Vagina (tissue), 2 donors: ENCODE measurements at places on chromosomes 3 and 15.
A peak's percentile ranks its signal among the peaks of the same experiment; 100 is the strongest.

- no peak for DNase-seq
Observed at GRCh38 chr3:184559336-184559735, 2.2 kb upstream of the EPHB3 start.

GRCh38 chr3:184694716-184695115 lies 17.1 kb downstream of the MAGEF1 start:
- DNase-seq = no peak

DNA sequence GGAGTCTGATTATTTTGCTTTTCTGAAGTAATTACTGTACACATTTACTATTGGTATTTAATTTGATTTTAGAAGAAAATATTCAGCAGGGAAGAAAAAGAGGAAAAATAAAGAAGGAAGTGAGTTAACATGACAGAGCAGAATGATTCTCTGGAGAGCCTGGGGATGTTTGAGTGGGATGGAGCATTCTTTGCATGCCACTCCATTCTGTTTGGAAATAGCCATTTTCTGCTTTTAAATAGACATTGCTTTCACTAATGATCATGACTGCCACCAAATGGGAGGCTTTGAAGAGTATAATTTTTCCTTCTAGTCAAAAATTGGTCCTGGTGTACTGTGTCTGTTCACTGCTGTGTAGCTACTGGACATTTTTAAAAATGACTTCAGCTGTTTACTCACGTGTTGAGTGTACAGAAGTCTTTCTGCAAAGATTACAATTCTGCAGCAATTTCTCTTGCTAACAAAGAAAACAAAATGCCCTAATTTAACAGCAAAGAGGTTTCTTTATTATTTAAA lies 196.1 kb downstream of the RYR3 start:
- DNase-seq = no peak

- peak; percentile 43 for DNase-seq
Observed at GRCh38 chr3:139518306-139518705, 21.2 kb downstream of the RBP1 start.

DNA sequence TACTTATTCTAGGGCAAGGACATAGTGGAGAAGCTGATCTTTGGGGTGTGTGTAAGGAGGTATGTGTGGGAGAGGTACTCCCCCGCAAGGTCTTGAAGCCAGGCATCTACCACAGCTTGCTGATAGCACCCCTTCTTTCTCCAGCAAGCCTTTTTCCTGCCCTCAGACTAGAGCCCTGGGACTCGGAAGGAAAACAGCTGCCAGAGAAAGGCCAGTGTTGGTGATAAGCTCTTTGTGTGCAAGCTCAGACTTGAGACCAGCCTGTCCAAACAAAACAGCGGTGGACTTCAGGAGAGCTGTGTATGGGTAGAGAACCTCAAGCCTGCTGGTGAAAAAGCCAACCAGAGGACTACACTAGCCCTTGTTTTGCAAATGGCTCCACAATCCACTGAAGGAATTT lies 1028.6 kb downstream of the MCTP2 start:
- DNase-seq = no peak

- no peak for DNase-seq
Observed at GRCh38 chr3:127078626-127079025, 95.7 kb downstream of the PLXNA1 start.

GRCh38 chr3:186137051-186137685 lies 28.3 kb upstream of the ETV5 start:
- DNase-seq = no peak

- DNase-seq = no peak
Observed at GRCh38 chr3:106577241-106577640, 708.4 kb upstream of the CBLB start.

GRCh38 chr3:187281191-187281714 lies 10.3 kb downstream of the MASP1 start:
- no peak for DNase-seq

GRCh38 chr15:97115761-97116070 lies 785.2 kb downstream of the NR2F2 start:
- no peak for DNase-seq

DNA sequence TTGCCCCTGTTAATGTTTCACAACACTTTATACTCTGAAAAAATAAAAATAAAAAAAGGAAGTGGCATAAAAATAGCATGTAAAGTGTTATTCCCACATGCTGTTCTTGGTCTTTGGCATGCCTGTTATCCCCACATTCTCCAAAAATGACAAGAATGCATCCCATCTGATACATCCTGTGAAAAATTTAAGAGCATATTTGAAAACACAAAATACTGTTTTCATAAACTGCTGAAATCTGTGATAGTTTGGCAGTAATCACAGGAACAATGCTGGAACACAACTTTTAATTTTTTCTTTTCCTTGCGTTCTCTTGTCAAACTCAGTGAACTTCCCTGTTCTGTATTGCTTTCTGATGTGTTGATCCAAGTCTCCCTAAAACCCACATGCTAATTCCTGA lies 288.8 kb downstream of the ROBO2 start:
- no peak for DNase-seq

DNA sequence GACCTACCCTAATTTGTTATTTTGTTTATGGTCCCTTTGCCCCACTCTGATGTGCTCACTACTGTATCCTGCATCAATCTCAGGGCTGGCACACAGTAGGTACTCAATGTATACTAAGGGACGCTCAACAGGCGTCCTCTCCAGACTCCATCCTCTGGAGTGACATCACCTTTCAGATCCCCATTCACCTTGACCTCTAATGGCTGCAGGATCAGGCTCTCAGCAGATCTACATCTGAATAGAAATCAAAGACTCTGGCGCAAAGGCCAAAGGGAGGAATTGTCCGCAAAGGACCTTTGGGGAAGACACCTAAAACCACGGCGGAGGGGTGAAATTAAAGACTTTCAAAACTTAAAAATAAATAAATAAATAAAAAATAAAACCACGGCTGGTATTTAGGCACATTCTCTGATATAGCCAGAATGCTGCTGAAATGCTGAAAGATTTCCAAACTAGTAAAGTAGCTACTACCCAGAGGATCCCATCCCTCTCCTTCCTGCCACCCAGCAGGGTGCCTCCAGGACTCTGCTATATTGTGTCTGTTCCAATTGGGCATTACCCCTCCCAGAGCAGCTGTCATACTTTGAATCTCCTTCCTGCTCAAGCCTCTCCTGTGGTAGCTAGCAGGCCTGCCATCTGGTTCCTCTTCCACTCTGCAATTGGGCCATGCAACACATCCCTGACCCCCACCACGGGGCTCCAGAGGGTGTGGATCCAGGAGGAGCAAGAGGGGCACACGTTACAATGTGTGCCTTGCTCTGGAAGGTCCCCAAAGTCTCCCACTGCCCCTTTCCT lies 6.1 kb downstream of the SHF start:
- DNase-seq = no peak

- DNase-seq = no peak
Observed at GRCh38 chr3:147775816-147776530, 366.8 kb downstream of the ZIC1 start.

DNA sequence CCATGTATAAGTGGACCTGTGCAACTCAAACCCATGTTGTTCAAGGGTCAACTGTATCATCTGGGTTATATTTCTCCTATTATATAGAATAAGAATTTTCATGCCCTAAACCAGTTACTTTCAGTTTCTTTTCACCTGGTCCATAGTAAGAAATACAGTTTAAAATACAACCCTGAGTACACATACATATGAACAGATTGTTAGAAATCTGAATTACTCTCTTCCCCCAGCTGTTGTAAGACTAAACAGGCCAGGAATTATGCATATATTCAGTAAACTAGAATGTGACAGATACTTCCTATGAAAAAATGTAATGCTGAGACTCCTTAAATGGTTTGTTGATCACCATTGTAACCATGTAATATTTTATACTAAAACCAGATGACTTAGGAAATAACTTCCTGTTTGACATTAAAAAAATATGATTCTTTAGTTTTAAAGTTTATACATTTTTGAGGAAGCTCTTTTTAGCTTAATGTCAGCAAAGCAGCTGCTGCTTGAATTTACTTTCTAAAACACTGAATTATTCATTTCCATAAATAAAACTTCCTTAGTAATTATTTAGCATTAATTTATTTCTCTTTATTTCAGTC lies 52.5 kb upstream of the ZCWPW2 start:
- DNase-seq = no peak

GRCh38 chr3:171649911-171650592 lies 160.2 kb downstream of the PLD1 start:
- DNase-seq = no peak

DNA sequence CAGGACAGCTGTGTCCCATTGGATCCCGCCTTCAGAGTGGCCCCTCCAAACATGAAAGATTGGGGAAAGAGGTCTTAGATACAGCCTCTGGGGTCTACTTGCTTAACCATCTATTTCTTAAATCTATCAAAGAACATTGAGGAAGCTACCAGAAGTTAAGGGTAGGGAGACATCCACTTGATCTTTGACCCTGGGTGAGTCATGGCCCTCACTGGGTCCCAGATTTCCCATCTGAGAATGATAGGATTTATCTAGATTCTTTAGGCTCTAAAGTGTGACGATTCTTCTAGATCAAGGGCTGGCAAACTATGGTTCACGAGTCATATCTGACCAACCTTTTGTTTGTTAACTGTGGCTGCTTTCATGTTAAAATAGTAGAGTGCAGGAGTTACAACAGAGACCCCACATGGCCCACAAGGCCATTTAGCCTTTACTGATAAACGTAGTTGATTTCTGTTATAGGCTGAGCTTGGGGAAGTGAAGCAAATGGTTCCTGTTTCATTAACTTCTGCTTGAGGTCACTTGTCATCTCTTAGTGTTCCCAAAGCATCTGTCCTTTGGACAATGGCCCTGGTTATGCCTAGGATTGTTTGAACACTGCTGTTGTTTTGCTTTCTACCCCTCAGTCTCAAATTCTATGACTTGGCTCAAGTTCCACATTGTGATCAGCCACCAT lies 8.0 kb downstream of the MUC13 start:
- no peak for DNase-seq

DNA sequence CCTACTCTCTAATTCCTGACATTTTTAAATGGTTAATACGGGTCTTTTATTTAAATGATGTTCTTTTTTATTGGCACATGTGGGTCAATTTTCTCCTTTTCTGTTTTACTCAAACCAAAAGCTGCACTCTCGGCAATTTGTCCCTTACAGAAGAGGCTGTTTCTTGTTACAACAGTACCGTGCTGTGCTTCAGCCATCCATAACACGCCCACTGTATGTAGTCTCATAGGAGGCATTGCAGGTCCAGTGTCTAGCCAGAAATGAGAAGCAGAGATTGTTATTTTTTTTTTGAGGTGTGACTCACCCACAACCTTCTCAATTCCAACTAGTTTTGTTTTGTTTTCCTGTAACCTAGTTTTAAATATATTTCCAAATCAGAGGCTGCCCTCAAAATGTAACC lies 164.6 kb downstream of the GMNC start:
- DNase-seq = no peak

- DNase-seq = no peak
Observed at GRCh38 chr15:69849232-69849610, 248.5 kb downstream of the TLE3 start.

GRCh38 chr3:106768941-106769480 lies 608.2 kb upstream of the CCDC54 start:
- no peak for DNase-seq

DNA sequence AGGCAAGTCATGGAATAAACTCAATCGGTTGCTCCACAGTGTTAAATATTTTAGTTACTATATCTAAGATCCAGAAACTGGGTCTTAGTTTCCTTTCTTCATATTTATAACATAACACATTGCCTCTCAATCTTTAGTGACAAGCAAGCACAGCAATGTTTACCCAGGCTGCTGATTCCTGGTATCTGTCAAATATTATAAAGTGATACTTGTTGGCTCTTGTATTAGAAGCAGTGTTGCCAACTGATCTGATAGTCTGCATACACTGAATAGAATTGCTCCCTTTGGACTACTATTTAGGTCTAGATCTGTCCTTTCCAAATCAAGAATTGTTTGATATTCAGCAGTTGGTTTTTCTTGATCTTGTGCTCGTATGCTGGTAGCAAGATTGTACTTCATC lies 7.2 kb upstream of the HHLA2 start:
- no peak for DNase-seq

DNA sequence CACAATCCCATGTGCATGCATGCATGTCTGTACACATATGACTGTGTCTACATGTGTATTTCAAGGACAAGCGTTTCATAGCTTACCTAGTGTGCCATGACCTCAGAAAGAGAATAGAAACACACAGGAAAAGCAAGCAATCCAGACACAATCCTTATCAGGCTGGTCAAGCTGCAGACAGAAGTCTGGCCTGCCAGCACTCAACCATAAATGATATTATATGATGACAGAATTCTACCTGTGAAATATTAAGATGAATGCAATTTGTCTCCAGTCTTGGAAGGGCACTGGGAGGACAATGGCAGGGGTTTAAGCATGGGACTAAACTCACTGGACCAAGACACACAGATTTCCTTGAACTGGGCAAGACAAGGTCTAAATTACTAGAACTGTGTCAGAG lies 50.9 kb upstream of the ARL6 start:
- no peak for DNase-seq

GRCh38 chr15:64858021-64858575 lies 16.4 kb downstream of the PLEKHO2 start:
- no peak for DNase-seq

DNA sequence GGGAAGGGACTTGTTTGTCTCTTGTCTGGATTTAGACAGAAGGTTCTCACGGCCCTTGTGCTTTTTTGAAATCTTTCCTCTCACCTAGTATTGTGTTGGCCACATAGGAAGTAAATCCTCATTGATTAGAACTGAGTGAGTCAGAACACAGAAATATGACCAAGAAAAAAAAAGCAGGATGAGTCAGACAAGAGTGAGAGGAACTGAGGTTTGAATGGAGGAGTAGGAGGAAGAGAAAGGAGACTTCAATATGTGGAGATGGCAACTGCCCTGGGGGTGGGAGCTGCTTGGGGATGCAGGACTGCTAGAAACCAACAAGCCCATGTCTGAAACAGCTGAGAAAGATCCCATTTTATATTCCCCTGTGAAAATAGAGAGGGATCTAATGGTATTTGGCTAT lies 194.1 kb upstream of the ZBTB20 start:
- no peak for DNase-seq

GRCh38 chr15:39365161-39365560 lies 215.7 kb upstream of the THBS1 start:
- no peak for DNase-seq

DNA sequence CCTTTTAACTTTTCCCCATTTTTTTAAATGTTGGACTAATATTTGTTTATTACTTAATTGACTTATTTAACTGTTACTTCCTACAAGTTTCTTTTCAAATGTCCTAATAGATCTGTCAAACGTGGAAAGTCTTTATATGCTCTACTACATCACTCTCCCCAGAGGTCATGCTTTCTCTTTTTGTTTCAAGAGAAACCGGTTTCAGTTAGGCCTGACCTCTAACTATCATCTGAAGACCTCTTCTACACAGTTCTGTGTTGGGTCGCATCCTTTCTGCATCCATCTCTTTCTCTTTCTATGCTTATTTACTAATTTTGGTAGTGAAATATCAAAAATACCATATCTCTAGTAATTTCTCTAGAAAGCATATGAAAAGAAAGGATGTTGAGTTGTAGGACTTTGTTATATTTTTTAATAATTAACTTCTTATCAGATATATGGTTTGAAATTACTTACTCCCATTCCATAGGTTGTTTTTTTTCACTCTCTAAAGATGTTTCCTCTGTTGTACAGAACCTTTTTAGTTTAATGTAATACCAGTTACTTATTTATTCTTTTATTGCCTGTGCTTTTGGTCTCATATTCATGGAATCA lies 781.2 kb upstream of the ARPP21 start:
- no peak for DNase-seq
